ENCODE measurements at places on chromosomes 5 and 9.

DNA sequence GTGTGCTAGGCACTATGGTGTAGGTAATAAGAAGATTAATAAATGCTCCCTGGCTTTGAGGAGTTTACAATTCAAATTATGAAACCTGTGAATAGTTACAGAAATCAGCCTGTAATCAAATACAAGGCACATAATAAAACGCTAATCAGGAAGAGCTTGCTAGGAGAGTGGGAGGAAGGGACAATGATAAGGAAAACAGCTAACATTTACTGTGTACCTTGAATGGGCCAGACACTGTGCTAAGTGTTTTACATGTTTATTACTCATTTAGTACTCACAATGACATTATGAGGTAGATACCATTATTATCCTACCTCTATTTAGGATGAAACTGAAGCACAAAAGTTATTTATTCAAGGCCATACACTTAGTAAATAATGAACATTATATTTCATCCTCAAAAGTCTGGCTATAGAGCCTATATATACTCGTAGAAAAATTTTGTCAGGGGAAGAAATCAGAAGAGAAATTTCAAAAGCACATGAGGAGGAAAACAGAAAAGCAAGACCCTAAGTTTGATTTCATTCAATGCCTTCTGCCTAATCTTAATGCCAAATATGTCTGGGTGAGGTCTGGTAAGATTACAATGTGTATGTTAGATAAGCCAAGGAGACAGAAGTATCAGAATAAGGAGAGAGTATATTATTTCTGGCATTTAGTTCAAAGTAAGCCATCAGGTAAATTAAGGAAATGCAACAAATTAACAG lies 35.9 kb downstream of the AFF4 start:
- no peak for DNase-seq

GRCh38 chr9:89497257-89497963 lies 503 bp downstream of the SEMA4D start:
- DNase-seq: no peak

DNA sequence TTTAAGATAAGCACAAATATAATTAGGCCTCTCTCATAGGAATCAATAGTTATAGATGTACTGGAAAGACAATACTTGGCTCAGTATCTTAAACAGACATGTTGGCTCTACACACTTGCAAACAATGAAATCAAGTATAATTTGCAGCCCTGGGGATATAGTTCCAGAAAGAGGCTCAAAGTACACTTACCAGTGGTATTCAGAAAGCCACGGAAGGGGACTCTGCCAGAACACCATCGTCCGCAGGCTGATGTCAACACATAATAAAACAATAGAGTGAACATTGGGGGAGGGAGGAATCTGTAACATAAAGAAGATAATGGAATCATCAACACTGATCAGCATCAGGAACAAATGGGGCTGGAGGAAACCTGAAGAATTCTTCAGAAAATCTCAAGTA lies 31.2 kb upstream of the EBF1 start:
- DNase-seq: no peak

DNA sequence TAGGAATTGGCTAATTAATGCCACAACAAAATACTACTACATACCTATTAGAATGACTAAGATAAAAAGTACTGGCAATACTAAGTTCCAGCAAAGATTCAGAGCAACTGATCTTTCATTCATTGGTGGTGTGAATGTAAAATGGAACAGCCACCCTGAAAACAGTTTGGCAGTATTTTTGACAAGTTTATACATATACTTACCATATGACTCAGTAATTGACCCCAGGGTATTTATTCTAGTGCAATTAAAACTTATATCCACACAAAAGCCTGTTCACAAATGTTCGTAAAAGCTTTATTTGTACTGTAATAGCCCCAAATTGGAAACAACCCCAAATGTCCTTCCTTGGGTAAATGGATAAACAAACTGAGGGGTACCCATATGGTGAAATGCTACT lies 270.8 kb upstream of the ACTBL2 start:
- DNase-seq: no peak

GRCh38 chr9:90301277-90301653 lies 341.4 kb downstream of the DIRAS2 start:
- peak; percentile 90 for DNase-seq

GRCh38 chr5:33401482-33402390 lies 39.0 kb upstream of the TARS1 start:
- DNase-seq: peak; percentile 75

DNA sequence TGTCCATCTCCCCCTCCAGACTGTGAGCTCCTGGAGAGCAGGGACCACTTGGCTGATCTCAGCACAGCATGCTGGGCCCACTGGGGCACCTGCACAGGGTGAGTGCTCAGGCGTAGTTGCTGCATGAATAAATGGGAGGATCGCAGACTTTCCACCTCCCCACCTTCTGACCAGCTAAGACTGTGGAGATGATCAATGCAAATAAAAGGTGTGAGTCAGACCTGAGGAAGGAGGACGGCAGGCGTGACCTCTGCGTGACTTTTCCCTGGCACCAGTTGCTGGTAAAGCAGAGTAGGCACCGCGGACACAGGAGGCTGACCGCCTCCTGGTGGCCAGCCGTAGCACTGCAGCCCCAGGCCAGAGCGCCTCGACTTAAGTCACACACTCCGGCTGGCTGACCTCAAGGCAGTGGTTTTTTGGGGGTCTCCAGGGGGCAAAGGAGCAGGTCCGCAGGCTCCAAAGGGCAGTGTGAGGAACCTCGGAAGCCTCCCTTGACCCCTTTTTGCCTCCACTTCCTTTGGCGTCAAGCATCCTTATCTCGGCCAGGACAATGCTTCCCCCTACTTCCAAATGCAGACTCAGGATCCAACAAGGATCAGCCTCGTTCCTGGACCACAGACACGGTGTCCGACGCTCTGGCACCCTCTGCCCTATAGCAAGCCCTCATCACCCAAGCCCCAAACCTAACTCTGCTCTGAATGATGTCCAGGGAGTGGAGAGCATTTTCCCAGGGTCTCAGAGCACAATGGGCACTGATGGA lies 12.7 kb upstream of the TDRD7 start:
- DNase-seq: peak; percentile 88

GRCh38 chr5:180161420-180162303 lies 47.3 kb downstream of the RASGEF1C start:
- DNase-seq: no peak

DNA sequence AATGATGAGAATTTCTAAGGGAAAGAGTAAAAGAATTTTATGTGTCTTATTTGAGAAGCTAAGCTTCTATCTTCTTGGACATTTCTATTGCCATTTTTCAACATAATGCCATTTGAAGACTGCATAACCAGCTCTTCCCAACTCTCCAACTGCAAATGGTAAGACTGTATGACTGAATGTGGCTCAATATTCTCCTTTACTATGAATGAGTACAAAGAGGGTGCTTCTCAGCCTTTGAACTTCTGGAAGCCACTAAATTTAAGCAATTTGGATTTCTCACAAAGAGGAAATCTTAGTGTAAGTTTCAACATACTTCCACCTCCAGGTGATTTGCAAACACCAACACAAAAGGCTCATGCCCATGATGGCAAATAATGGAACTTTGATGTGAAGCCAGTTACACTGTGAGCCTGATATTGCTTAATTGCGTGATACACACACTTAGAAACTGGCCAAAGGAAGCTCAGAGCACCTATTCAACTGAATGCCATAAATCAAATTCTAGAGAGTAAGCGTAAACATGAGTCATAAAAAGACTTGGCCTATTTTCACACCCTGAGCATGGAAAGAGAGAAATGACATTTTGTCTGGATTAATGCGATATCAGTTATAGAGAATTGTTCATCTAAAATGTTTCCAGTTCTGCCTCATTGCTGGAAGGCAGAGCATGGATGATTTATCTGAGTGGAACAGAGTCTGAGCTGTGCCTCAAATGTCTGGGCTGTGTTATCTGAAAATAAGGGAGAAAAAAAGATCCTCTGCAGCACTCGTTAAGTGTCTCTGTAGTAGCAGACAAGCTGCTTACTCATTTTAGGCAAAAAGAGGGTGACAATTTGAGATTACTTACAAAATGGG lies 145.3 kb downstream of the PLK2 start:
- DNase-seq: no peak

DNA sequence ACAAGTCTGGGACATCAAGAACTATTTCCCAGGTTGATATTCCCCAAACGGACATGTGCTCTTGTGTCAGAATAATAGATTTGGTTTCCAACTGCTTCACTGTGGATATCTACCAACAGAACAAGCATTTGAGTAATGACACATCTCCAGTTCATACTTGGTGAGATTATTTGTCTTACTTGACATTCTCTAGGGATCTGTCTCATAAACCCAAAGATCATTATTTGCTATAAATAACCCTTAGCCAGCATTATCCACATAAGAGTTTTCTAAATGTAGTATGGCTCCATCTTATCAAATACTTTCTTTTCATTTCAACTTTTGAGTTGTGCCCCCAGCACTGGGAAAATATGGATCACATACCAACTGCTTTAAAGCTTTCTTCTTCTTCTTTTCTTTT lies 1063.9 kb upstream of the CDH18 start:
- DNase-seq: no peak

- DNase-seq: no peak
These were observed 66.3 kb upstream of the FANCC start for GRCh38 chr9:95383845-95384244.

DNA sequence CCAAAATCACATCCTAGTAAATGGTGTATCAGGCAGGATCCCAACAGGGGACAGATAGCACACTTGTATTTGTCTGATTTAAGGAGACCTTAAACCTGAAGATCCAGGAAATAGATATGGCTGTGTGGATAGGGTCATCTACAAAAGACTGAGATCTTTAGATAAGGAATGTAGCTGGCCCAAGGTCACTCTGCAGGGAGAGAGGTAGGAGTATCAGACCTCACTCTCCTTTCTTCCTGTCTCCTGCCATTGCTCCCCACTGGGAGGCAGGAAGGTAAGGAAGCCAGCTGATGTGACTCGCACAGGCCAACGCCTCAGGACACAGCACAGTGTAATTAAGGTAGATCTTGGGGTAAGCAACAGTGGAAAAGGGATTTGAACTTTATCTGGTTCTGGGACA lies 85.8 kb downstream of the PLPPR1 start:
- DNase-seq: no peak

DNA sequence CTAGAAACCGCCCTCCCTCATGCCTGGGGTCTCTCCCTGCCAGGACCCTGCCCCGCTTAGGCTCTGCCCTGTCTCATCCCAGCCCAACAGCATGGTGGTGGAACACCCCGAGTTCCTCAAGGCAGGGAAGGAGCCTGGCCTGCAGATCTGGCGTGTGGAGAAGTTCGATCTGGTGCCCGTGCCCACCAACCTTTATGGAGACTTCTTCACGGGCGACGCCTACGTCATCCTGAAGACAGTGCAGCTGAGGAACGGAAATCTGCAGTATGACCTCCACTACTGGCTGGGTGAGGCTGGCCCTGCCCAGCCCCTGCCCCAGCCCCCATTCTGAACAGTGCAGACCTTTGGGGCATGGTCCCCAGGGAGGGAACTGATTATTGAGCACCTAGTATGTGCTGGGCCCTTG lies 33.9 kb downstream of the GSN start:
- DNase-seq: no peak

DNA sequence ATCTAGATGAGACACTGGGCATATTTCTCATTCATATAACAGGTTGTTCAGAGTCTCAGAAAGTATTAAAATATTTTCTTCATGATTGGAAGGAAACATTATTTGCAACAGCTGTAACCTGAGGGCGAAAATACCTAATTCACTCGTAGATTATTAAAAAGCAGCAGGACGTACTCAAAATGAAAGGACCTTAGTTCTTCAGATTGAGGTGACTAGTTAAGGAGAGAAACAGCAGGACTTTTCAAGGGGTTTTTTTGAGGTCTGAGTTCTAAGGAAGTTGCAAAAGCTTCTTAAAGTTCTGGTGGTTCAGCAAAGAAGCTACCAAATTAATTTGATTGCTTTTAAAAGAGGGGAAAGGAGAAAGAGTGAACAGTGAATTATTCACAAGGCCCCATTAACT lies 174.9 kb downstream of the TMEM161B start:
- DNase-seq: no peak

DNA sequence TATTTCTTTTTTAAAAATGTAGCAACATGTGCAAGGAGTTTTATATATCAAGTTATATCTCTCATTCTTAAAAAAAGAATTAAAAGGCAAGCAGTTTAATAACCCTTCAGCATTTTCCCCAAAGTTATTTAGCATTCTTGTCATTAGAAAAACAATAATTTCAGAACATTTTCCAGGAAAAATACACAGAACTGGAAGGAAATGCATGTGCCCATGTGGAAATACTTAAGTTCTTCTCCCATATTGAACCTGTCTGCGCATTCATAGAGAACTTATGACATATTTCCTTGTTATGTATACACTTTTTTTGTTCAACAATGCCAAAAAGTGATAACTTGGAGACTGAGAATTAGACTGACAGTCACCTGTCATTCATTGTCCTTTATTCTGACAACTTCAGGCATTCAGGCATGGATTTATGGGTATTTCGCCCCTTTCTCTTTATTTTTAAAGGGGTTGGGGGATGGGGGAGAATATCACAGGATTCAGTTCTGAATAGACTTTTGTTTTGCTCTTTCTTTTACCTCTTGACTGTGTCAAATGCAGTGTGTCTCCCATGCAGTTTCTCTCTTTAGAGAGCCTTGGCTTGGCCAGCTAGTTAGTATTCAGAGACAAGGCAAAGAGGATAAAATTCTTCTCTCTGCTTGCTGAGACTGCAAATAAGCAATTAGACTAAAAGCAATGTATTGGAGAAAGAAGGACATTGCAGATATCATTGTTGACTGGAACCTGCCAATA lies 701.0 kb downstream of the NR2F1-AS1 start:
- no peak for DNase-seq

GRCh38 chr5:123350742-123351141 lies 72.5 kb downstream of the CEP120 start:
- no peak for DNase-seq

- peak; percentile 84 for DNase-seq
These were observed 6.8 kb downstream of the MRPL36 start for GRCh38 chr5:1792842-1793266.

DNA sequence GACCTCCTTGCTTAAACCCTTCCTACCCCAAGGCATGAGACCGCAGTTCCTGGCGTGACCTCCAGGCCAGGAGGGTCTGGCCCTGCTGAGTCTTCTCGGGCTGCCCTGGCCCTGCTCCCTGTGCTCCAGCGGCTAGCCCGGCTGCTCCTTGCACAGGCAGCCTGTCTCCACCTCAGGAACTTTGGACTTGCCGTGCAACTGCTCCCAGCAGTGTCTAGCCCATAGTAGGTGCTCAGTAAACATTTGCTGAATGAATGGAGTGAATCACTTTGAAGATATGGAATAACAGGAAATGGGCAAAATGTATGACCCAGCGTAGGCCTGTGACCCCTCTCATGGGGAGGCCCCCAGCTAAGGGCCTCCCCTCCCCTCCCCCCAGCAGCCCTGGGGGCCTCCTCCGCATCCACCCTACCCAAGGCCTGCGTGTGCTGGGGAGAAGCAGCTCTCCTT lies 127.1 kb downstream of the ZNF354C start:
- DNase-seq: no peak

DNA sequence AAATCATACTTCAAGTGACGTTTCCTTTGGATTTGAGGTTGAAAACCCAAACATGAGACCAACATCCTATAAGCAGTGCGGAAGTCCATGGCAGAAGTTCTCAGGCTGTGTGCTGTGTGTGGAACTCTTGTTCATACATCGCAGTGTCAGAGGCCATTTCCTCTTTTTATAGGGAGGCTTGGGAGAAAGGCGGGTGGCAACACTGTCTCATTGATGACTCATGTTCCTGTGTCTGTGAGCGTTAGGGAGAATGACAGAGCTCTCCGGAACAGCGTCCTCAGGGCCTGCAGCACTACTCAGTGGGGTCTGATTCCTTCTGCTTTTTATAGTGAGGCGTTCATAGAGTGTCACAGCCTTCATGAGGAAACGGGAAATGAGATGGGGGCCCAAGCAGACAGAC lies 98.8 kb upstream of the BASP1 start:
- peak; percentile 97 for DNase-seq

Data from foreskin fibroblast (primary cell).